ENCODE measurements at places on chromosomes 12 and 14. TPM values are rescaled to one million over a fixed set of nuclear protein-coding genes. Genes with fewer than 3 reads are reported as not detected.

The KRT83 gene
- total RNA-seq, result not detected

- no peak for DNase-seq
Observed at GRCh38 chr12:57552306-57552651, 2.4 kb downstream of the KIF5A start.

The ACVR1B gene
- 19.3 TPM for total RNA-seq

- DNase-seq, result no peak
Observed at GRCh38 chr12:9960590-9960989, 10.6 kb upstream of the CLEC12A start.

DNA sequence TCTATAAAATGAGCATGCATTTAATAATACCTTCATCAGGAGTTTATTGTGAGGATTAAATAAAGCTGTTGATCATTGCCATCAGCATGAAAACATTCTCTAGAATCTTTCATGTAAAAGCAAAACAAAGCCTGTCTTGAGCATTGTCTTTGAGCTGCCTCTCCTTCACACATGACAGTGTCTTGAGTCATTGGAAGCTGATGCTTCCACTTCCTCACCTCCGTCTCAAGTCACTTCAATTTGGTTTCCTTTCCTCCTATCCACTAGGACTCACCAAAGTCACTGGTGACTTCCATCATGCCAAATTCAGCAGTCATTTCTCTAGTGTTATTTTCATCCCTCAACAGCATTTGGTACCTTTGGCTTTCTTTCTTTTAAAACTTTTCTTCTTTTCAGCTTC, 31.6 kb upstream of the MYBPC1 start:
- DNase-seq, result no peak

The RD3L gene
- total RNA-seq, result 14.9 TPM

DNA sequence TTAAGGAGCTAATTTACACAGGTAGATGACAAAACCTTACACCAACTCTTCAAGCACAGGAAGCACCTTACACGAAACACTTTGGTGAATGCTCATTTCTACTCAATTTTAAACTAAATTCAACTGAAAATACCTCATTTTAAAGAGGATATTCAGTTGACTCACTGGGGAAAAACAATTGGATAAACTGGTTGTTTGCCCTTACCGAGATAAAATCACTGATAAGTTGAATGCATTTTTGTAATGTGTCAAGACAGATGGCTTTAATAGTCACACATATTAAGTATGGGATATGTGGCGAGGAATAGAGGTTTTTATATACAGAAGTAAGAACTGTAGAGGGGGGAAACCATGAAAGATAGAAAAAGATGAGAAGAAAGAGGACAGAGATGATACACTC, 105.4 kb downstream of the HMGA2 start:
- DNase-seq, result no peak

DNA sequence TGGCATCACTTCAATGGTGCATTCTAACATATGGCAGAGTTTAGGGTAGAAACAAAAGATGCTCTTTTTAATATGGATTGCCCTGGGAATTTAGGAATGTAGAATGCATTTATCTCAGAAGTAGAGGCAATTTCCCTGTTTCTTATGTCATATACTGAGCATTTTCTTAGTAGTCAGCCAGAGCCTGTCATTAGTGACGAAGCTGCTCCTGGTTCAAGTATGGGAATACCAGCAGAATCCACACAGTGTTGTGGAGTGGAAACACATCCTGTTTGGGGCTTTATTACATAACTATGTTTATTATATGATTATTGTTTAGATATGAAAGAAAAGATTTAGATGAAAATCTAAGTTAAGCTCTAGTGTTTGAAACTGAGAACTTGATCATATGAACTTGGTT, 12.2 kb downstream of the CIPC start:
- no peak for DNase-seq

GRCh38 chr12:130792821-130793553, 46.1 kb downstream of the STX2 start:
- DNase-seq, result no peak

DNA sequence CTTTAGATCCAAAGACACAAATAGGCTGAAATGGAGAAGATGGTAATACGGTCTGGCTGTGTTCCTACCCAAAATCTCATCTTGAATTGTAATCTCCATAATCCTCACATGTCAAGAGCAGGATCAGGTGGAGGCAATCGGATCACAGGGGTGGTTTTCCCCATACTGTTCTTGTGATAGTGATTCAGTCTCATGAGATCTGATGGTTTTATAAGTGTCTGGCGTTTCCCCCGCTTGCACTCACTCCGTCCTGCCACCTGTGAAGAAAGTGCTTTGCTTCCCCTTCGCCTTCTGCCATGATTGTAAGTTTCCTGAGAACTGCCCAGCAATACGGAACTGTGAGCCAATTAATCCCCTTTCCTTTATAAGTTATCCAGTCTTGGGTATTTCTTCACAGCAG, 1795.5 kb upstream of the FLRT2 start:
- no peak for DNase-seq

The KRT77 gene
- total RNA-seq, result not detected

GRCh38 chr12:132858718-132859266, 28.6 kb downstream of the CHFR start:
- no peak for DNase-seq

DNA sequence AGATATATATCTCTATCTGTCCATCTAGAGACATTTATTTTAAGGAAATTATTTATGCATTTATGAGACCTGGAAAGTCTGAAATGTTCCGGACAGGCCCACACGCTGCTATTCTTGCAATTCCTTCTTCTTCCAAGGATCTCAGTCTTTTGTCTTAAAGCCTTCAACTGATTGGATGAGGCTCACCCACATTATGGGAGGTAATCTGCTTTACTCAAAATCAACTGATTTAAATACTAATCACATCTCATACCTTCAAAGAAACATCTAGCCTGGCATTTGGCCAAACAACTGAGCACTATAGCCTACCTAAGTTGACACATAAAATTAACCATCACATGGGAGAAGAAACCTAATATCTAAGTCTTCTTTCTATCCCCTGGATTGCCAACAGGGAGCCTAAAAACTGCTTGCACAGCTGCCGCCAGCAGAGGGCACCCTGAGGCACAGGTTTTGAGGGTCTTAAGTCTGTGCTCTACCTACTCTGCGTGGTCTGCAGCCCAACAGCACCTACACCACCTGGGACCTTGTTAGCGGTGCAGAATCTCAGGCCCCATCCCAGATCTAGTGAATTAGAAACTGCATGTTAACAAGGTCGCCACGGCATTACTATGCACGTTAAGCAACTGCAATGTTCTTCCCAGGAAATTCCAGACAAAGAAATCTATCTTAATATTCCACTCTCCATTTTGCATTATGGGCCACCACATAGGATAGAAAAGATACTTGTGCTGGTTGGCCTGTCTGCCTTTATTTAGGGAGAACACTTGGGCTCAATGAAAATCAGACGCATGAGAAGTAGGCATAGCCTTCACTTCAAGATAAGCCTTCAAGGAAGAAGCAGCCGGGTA, 249.7 kb downstream of the FOXG1 start:
- DNase-seq, result no peak

DNA sequence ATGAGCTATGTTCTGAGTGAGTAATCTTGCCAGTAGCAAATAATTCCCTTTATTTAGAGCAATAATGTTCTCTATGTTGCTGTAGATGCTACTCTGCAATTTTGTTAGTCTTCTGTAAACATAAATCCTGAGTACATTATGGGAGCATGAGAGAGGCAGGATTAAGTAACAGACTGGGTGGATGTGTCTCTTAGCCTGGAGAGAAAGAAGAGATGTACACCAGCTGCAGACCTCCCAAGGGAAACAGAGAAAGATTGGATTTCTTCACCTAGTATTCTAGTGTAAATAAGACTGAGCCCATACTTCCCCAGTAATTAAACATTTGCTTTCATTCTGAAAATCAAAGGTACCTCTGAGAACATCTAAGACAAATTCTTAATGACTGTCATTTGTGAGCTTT, 564.0 kb downstream of the TRHDE start:
- no peak for DNase-seq

GRCh38 chr12:22653075-22653474, 28.1 kb downstream of the ETNK1 start:
- DNase-seq, result no peak

The TMEM63C gene
- total RNA-seq, result not detected

GRCh38 chr12:50640321-50640939, 123.5 kb upstream of the ATF1 start:
- DNase-seq, result no peak

DNA sequence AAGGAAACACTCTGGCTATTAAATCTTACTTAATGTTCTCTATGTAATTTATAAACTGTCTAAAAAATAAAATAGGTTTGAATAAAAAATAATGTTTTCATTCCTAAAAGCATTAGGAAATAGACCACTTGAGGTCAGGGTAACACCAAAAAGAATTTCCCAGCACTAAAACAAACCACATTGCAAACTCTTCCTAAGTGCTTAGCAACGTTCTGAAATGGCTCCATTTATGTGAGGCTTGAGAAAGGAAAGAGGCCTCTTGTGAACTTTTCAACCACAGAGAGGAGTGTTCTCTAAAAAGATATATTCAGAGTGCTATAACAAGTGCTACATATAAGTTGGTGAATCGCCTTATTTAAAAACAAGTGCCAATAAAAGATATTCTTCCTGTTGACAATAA, 42.7 kb downstream of the ALX1 start:
- DNase-seq, result no peak

- no peak for DNase-seq
Observed at GRCh38 chr14:55097881-55098560, 31.0 kb upstream of the LGALS3 start.

The RPS6KA5 gene
- total RNA-seq, result 8.1 TPM

- DNase-seq, result no peak
Observed at GRCh38 chr14:70640938-70641547, 673 bp upstream of the TTC9 start.

DNA sequence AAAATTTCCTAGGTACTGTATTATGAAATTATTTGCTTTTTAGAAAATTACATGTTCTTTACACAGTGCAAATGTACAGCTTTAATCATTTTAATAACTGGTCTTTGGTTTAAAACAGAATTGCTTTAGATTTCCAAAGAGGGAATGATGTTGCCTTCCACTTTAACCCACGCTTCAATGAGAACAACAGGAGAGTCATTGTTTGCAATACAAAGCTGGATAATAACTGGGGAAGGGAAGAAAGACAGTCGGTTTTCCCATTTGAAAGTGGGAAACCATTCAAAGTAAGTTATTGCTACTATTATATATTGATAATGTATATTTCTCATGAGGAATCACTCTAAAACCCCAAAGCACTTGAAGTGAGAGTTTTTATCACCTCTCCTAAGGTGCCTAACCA, 13.4 kb downstream of the LGALS3 start:
- no peak for DNase-seq

The ENDOU gene
- total RNA-seq, result 0.62 TPM

DNA sequence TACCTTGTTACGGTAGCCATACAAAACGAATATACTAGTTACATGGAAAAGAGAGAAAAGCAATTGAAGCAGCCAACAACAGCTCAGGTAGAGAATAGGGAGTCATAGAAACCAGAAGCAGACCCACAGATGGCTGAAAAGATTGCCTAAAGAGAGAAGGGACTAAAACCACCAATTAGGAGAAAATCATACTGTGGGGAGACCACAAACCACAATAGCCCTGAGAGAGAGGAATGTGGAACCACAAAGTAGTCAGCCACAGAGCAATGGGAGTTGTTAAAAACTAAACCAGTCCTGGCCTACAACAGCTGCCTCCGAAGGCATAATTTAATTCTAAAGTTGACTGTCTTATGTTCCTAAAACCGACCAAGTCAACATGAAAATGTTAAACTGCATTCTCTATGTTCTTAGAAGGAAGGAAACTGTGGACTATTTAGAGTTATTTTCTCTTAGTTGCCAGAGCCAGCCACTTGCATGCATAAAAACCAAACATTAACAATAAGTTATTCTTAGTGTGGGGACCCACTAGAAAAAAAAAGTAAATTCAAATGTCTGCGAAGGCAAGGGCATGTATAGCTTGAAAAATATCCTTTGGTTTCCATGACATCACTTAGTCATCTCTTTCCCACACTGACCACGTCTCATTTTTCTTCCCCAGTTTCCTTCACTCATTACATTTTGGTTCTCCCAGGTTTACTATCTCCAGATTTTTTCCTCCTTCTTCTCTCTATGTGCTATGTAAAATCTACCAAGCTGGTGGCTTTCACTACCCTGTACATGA, 398.1 kb downstream of the NOVA1 start:
- DNase-seq, result no peak

DNA sequence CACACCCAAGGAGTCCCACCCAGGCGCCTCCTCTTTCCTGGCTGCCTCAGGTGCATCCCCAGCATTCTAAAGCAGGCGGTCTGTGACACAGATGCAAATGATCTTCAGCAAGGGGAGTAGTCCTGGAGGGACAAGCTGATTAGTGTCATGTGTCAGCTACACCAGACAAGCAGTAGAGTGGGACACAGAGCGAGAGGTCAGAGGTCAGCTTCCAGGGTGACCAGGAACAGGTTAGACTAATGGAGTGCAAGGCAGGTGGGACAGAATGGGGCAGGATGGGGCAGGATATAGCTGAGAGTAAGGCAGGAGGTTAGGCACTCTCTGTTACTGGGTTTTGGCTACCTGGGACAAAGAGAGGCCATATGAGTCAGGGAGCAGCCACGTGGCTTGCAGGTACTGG, 534.0 kb downstream of the FUT8 start:
- no peak for DNase-seq

DNA sequence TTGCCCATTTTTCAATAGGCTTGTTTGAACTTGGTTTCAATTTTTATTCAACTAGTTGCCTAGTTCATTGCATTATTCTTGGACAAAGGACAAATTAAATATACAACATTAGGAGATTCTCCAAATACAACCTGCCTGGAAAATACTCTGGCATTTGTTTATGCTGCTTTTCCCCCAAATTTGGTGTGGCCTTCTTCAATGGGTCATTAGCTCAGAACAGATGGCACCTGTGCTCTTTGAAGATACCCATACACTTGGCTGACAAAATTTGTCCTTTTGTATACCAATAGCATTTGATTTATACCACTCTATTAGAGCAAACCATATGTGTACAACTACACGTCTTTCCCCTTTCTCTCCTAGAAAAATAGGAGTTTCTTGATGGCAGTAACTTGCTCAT, 35.7 kb downstream of the WBP11 start:
- no peak for DNase-seq

The RASAL1 gene
- total RNA-seq, result not detected

- DNase-seq, result no peak
Observed at GRCh38 chr14:61330511-61330910, 9.1 kb downstream of the PRKCH start.

- DNase-seq, result no peak
Observed at GRCh38 chr12:110307372-110307771, 26.3 kb downstream of the ATP2A2 start.

- DNase-seq, result no peak
Observed at GRCh38 chr12:70045514-70045913, 197.7 kb upstream of the CNOT2 start.
